Mesothelial cell of epicardium (in vitro differentiated cells): ENCODE measurements at places on chromosomes 2 and 18.

GRCh38 chr18:71398531-71398930, 1109.7 kb downstream of the SOCS6 start:
- no peak for DNase-seq

DNA sequence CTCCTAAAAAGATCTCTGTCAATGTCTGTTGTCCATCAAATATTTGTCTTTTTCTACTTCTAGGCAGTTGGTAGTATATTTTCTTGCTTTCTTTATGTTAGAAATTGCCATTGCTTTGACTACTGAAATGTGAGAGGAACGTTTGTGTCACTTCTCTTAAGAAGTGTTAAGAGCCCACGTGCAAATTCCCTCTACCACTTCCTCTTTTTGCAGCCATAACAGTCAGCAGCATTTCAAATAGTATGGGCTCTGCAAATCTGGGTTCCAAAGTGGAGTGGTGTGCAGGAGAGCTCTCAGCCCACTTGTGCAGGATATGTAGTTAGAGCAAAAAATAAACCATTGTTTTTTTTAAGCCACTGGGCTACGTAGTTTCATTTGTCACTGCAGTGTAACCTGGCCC, 314.0 kb downstream of the MEIS1 start:
- DNase-seq = no peak

GRCh38 chr2:194745557-194746146, 911.4 kb upstream of the SLC39A10 start:
- DNase-seq = no peak

- no peak for DNase-seq
These were observed 57.6 kb downstream of the SDC1 start for GRCh38 chr2:20167356-20167755.

- DNase-seq = no peak
These were observed 5.4 kb downstream of the GDF7 start for GRCh38 chr2:20672201-20672951.
